ENCODE measurements at places on chromosomes 7 and 10. TPM values are rescaled to one million over a fixed set of nuclear protein-coding genes. Genes with fewer than 3 reads are reported as not detected.
A peak's percentile ranks its signal among the peaks of the same experiment; 100 is the strongest.

DNA sequence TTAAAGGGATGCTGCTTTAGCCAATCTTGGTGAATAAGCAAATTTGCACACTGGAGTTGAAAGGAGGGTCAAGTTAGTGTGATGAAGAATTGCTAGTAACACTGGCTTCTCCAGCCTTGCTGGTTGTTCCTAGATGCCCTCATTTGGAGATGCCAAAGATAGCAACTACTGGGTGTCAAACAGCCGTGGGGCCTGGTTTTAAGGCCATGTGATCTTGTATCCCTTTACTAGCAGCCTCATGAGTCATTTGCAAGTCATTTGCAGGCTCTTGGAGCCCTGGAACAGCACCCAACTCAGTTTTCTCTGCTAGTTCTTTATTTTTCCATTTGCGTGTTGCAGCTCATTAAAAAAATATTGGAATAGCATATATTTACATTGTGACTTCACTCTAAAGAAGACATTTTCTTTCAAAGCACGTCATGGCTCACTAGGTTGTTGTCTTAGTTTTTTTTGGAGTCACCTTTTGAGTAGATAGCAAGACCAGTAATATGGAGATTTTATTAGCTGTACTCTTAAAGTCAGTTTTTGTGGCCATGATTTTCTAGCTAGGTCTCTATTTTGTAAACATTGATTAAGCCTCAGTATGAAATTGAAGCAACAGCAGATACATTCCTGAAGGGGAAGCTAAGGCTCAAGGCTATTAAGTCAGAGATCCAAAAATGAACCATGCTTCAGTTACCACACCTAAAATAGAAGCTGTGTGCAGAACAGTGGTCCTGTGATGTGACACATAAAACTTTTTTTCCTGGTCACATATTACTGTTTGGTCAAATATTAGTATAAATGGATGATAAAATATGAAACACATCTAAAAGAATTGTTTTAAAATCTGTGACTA is 1.3 kb downstream of the LSMEM1 start:
- DNase-seq: no peak

DNA sequence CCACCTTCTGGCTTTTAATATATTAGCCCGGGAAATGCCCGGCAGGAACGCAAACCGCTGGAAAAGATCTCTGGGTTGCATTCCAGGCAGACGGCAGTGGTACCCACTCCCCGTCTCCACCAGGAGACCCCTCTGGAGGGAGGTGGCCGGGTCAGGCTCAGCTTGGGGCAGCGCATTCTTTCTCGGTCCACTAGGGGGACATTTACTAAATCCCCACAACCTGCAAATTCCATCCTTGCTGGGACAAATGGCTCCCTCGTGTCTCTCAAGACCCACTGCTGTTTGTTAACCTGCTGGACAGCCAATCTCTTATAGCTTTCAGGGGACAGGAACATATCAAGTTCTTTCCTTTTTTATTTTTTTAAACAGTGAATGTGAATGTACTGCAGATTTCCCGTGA is 45.8 kb upstream of the CARD11 start:
- DNase-seq: peak; percentile 20

DNA sequence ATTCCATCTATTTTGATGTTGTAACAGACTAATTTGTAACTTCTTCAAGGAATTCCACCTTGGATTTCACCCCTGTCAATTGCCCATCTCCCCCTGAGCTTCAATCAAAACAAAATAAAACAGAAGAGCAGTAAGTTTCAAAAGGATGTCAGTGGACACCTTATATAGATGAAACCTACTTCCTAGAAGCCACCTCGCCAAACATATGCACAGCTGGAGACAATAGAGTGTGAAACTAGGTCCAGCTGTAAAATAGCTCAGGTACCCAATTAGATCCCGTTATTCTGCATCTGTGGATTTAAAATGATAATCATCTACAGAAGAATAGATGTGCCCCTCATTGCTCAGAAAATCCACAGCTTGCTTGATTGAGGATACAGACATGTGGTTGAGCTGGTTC is 598.6 kb downstream of the SH2D4B start:
- no peak for DNase-seq

GRCh38 chr7:79298145-79298760 is 155.2 kb downstream of the MAGI2 start:
- DNase-seq: peak; percentile 67

GRCh38 chr10:76509446-76509845 is 1078.0 kb downstream of the LRMDA start:
- DNase-seq: no peak

- DNase-seq: no peak
These were observed 31.2 kb downstream of the FOXK1 start for GRCh38 chr7:4713183-4713784.

DNA sequence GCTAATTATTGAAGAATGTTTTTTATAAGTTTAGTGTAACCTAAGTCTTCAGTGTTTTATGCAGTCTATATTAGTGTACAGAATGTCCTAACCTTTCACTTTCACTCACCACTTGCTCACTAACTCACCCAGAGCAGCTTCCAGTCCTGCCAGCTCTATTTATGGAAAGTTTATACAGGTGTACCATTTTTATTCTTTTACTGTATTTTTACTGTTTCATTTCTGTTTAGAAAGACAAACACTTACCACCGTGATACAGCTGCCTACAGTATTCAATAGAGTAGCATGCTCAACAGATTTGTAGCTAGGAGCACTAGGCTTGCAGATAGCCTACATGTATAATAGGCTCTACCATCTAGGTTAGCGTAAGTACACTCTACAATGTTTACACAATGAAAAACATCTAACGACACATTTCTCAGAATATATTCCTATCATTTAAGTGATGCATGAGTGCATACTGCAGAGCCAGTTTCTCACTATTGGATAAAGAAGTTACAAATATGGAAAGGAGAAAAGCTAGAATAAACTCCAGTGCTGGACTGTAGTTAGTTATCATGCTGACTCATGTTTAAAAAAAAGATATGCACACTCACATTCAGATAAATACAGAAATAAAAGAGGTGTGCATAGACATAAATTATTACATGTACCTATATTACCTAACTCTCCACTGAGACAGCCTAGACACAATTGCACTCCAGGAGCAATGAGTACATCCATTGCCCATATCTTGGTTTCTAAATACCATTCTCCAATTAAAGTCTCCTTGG is 30.4 kb downstream of the STEAP1B start:
- DNase-seq: no peak

DNA sequence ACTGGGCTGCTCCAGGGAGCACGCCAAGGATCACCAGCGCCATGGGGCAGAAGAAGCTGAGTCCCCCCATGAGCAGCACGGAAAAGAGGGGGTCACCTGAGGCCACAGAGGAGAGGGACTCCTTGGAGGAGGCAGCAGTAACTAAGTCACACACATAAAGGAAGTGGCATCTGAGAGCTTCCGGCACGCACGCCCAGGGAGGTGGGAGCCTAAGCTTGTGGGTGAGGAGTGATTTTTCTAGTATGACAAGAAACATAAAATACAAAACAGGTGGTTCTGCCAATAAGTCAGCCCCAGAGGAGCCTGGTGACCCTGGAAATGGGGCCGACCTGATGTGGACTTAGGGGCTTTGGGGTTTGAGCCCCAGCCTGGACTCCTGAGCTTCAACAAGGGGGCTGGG is 60.8 kb downstream of the CARD11 start:
- DNase-seq: peak; percentile 53

GRCh38 chr7:128031901-128032604 is 816 bp upstream of the LRRC4 start:
- peak; percentile 62 for DNase-seq

DNA sequence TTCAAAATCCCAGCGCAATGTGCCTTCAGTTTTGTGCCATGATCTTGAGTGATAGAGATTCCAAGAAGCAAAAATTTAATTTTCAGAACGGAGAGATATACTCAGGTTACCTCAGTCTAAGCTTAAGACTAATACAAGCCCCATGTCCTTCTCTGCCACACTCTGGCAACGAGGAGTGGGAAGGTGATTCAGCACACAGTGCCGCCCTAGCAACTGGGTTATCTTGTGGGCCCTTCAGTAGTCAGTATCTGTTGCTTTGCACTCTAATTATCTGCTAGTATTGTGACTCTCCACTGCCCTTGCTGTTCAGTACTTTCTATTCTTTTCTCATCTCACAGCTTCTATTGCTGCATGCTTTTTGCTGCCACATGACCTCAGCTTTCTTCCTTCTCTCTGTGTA is 39.2 kb upstream of the MKLN1 start:
- no peak for DNase-seq

GRCh38 chr10:29877793-29878491 is 181.4 kb downstream of the JCAD start:
- peak; percentile 51 for DNase-seq

- no peak for DNase-seq
These were observed 152.3 kb downstream of the MAD1L1 start for GRCh38 chr7:2080477-2080876.

- DNase-seq: no peak
These were observed 9.4 kb upstream of the ZNF107 start for GRCh38 chr7:64656489-64656888.

- DNase-seq: no peak
These were observed 7.9 kb downstream of the TBATA start for GRCh38 chr10:70777063-70777875.

DNA sequence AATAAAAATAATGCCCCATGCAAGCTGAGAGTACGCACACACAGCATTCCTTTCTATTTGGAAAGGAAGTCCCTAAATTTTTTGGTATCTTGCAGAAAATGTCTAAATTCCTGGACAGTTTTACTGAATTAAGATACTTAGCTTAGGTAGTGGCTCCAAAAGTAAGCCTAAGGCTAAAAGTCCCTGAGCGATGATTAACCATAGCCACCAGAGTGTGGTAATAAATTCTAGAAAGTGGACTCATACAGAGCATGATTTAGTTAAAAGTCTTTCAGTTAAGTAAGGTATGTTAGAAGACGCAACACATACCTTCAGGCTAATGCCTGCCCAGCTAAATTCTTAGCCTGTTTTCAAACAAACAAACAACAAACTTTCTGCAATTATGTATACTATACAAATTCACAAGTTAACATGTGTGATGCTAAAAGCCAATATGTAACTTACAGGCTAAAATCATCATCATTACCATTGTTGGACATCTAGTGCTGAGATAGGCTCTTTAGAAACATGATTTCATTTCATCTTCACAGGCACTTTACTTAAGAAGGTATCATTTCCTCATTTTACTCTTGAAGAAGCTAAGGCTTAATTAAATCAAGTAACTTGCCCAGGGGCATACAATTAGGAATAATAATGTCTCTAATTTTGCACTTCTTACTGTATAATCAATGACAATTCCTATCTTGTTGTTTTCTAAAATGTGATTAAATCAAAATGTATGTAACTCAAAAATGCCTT is 261.4 kb upstream of the YAE1 start:
- DNase-seq: no peak

GRCh38 chr7:17404006-17404405 is 105.6 kb downstream of the AHR start:
- DNase-seq: no peak

DNA sequence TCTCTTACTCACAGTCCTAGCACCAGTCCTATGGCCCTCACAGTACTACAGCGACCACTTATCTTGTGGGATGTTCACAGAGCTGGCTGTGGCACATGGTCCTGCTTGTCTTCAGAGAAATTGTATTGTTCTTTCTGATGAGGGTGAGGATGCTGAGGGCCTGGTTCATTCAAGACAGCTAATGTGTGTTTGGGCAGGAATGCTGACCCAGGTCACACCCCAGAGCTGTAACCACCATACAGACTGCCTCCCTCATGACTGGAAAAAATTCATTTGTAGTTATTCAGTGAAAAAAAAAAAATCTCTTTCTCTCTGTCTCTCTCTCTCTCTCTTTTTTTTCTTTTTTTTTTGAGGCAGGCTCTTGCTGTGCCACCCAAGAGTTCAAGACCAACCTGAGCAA is 83.5 kb downstream of the KLF6 start:
- DNase-seq: no peak

- no peak for DNase-seq
These were observed 69.7 kb upstream of the STK17A start for GRCh38 chr7:43513251-43513650.

DNA sequence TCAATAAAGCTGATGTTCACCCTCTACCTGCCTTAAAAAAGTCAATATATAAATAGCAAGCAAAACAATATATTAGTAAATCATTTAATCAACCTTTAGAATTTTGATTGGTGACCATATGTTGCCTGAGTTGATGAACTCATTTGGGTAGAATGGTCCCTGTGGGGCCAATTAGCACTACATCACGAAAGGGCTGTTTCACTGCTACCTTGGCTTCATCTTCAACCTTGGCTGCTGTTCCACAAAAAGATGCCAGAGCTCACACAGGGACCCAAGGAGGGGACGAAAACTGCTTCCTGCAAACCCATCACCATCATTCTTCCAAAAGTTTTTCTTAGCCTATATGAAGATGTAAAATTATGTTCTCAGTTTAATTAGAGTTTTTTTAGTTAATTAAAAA is 35.4 kb upstream of the HBP1 start:
- no peak for DNase-seq

DNA sequence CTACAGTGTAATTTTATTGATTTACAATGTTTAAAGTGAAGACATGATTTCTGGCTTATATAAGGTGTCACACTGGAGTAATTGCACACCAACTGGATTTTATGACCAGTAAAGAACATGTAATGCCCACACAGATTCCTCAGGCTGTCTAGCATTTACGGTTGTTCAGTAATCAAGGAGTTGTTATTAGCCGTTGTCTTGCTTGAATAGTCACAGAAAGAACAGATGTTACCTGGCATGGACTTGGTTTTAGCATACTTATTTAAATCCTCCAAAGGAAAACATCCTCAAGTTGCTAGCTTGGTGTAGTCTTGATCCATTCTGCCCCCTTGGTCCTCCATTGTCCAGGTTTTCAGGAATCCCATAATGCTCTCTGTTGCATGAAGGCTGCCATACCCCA is 65.8 kb downstream of the POU6F2 start:
- DNase-seq: no peak

- no peak for DNase-seq
These were observed 202.2 kb upstream of the ETV1 start for GRCh38 chr7:14191686-14192098.

GRCh38 chr10:48213047-48213446 is 61.4 kb downstream of the FRMPD2 start:
- no peak for DNase-seq

ANAPC16 gene
- polyA plus RNA-seq: 210 TPM

HOXA3 gene
- 6.3 TPM for polyA plus RNA-seq

KCNIP2 gene
- polyA plus RNA-seq: 0.67 TPM

RBM17 gene
- 46.4 TPM for polyA plus RNA-seq

VSTM2A gene
- polyA plus RNA-seq: not detected

ITIH5 gene
- 23.3 TPM for polyA plus RNA-seq

CCDC3 gene
- 9.7 TPM for polyA plus RNA-seq

HSPB1 gene
- polyA plus RNA-seq: 1,561 TPM

HOXA6 gene
- 1.1 TPM for polyA plus RNA-seq

MSS51 gene
- 0.95 TPM for polyA plus RNA-seq

CUTC gene
- polyA plus RNA-seq: 19.1 TPM

PHKG1 gene
- not detected for polyA plus RNA-seq

Measured in kidney (tissue), 22 donors.